Mesendoderm (in vitro differentiated cells): ENCODE measurements at places on chromosomes 4 and X.

DNA sequence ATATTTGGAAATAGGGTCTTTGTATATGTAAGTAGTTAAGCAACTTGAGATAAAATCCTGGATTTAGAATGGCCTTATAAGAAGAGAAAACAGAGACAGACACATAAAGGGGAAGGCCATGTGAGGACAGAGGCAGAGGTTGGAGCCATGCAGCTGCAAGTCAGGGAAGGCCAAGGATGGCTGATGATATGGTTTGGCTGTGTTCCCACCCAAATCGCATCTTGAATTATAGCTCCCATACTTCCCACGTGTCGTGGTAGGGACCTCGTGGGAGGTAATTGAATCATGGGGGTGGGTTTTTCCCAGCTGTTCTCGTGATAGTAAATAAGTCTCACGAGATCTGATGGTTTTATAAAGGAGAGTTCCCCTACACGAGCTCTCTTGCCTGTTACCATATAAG, 76.3 kb downstream of the STK32B start:
- DNase-seq: no peak

DNA sequence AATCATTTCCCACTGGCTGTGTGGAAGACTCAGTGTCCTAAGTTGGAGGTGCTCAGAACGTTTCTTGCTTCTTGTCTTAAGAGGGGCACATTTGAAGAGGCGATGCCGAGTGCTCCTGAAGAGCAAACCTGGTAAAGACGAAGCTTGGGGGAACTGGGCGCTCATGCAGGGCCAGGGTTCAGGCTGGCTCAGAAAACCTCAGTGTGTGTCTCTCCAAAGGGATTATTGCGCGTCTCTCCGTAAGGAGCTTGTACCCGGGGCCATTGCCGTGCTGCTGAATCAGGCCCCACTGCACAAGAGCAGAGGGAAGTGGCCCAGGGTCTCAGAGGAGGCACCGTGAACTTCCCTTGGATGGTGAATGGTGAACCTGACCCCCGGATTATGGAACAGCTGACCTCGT, 44.4 kb downstream of the PSAPL1 start:
- no peak for DNase-seq

- peak; percentile 25 for DNase-seq
Observed at GRCh38 chr4:16626945-16627344, 271.5 kb downstream of the LDB2 start.

GRCh38 chr4:178457286-178457685, 1015.0 kb upstream of the AGA start:
- no peak for DNase-seq

GRCh38 chrX:72060921-72061490, 70.7 kb downstream of the RTL5 start:
- no peak for DNase-seq

DNA sequence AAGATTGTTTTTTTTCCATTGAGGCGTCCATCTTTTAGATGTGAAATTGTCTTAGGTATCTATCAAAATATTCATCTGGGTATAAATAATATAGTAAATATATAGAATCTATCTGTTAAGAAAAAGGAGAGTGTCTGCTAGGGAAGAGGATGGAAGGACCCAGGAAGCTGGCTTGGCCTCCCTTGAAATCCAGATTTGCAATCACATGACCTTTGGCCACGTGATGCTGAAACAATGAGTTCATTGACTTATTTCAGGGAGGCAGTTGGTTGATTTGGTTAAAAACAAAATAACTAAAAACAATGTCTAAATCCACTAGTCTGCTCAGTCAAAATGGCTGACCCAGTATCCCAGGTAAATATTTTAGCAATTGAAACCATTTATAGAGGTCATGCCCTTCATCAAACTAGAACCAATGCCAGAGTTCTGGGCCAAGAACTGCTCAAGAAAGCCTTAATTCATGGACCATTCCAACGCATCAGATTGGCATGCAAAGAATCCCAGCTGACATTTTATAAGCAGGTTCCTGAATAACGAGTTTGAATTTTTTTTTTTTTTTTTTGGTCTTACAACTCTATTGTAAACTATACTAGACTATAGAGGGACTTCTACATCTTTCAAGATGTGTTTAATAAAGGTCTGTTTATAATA, 172.7 kb downstream of the MID1 start:
- DNase-seq: no peak

DNA sequence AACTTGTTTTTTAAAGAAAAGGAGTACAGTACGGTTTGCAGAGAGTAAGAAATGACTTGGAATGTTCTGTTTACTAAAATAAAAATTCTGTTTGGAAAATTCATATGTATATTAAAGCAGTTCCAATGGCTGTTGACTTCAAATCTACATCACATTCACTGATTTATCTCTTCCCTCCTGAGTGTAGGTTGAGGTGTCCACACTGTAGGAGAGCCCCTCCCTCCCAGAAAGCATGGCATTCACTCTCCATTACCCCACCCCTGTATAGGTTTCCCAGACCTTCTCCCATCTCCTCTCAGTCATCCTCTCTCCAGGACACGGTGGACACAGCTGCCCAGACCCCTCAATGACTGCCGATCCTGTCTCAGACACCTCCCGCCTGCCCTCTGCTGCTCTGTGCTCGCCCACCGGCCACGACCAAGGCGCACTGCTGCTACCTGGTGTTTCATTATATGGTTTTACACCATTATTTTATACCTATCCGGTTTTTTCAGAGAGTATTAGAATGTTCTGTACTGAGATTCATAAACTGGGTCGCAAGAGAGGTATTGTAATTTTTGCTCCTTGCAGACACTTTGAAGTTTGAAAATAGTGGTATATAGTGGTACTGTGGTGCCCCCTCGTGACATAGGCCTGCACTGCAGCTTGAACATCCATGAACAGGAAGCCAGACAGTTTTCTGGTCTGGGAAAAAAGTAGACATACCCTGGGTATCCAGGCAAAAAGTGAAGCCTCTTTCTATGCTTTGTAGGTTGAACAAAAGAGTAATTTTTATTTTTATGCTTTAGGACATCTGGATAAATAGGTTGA, 38.8 kb upstream of the BEX4 start:
- DNase-seq: peak; percentile 27
